ENCODE measurements at places on chromosomes 3 and 15.

- DNase-seq: no peak
Measured at GRCh38 chr3:176554264-176554663, 643.0 kb downstream of the TBL1XR1 start.

DNA sequence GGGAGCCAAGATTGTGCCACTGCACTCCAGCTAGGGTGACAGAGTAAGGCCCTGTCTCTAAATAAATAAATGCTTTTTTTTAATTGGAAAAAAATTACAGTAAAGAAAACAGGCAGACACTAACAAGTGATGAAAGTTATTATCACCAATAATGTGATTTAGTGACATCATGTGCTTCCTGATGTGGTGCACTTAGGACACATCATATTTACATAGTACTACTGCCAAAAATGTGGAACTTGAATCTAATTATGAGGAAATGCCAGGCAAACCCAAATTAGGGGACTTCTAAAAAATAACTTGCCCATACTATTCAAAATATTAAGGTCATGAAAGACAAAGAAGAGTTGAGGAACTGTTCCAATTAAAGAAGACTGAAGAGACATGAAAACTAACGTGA is 30.8 kb downstream of the MAP4 start:
- no peak for DNase-seq

DNA sequence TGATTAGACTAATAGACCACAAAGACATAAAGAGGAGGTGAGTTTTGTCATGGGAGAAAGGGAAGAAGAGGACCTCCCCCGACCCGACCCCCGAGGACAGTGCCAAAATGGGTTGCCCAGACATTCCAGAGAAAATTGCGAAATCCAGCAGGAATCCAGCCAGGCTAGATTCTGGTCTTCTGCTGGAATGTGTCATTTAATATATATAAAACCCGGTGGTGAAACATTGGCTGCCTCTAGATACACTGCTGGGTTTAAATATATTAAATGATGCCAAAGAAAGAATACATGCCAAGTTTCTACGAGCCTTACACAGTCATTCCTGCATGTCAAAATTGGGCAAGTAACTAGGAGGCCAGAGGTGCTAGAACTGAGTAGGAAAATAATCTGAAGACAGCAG is 45.3 kb upstream of the SPESP1 start:
- DNase-seq: no peak

- DNase-seq: no peak
Measured at GRCh38 chr15:67834581-67835296, 5.1 kb downstream of the RNU6-1 start.

DNA sequence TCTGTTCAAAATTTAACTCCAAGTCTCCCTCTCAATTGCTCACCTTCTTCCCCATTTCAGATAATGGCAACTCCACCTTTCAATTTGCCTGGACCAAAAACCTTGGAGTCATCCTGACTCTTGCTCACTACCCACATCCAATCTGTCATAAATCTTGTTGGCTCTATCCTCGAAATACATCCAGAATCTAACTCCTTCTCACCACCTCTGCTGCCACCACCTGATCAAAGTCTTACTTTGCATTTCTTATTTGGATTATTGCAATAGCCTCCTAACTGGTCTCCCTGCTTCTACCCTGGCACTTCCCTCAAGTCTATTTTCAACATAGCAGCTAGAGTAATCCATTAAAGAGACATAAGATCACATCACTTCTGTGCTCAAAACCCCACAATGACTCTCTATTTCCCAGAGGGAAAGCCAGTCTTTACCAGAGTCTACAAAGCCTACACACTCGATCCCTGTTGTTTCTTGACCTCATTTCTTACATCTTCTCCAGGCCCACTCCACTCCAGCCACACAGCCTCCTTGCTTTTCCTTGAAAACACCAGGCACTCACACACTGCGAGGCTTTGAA is 86.6 kb downstream of the GPR156 start:
- DNase-seq: peak; percentile 49

DNA sequence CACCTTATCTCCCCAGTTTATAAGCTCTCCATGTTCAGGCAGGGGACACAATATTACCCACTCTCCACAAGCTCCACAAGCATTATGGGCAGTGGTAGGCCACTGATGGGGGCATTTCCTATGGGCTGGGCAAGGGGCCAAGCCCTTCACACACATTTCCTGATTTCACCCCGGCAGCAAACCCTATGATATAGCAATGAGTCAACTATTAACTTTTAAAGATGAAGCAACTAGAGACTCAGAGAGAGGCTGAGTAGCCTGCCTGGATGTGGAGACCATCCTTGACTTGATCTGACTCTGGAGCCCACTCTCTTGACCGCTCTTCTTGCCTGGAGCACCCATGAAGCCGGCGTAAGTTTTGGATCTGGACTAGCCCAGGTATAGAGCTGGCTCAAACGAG is 27.4 kb downstream of the FOXL2NB start:
- peak; percentile 58 for DNase-seq

DNA sequence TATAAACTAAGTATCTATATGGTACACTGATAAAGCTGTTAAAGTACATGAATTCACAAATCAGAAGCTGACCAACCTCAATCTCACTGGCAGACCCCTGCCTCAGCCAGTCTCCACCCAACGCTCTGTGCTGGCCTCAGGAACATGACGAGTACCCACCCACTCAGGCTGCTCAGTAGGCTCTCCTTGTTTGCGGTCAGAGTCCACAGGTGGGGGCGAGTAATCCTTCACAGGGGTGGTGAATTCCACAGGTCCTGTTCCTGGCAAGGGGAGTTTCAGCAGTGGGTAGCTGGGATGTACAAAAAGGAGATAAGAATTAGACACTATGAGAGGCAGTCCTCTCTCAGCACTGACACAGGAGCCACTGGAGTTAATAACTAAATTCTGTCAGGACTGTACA is 40.9 kb downstream of the SCAP start:
- DNase-seq: no peak

DNA sequence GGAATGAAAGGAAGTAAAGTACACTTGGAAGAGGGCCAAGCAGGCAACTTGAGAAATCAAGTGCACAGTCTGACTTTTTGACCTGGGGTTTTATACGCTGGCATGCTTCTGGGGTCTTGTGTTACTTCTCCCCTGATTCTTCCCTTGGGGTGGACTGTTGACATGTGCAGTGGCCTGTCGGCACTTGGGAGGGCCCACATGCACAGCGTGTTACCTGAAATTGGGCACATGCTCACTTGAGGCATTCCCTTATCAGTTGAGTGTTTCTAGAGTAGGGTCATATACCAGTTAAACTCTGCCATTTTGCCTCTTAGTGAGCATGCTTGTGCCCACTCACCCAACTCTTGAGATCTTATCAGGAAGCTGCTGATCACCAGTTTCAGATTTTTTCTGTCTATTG is 329.1 kb upstream of the SOX2 start:
- DNase-seq: no peak

DNA sequence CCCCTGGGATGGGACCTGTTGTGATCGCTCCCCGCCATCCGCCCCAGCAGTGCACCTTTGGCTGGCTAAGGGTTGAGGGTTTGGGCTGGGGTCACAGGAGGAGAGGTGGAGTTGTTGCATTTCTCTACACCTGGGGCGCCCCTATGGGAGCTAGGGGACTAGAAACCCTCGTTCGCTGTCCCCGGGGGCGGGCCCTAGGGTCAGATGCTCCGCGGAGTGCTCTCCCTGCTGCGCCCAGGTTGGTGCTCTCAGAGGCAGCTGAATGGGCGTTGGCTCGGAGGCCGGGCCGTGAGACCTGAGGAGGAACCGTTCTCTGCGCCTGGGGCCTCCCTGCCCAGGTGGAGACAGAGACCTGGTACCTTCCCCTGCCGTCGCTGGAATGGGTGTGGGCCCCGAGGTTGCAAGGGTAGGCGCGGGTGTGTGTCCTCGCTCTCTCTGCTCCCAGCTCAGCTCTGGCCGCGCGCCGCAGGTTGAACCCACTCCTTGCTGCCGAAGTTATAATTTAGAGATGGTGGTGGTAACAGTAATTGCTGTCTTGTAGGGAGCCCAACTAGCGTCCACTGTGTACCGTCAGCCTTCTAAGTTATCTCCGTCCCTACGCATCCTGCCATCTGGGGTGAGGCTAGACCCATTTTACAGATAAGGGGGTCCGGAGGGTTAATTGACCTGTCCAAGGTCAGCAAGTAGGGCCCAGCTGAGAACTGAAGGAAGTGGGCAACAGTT is 965 bp downstream of the FLNB start:
- DNase-seq: no peak

DNA sequence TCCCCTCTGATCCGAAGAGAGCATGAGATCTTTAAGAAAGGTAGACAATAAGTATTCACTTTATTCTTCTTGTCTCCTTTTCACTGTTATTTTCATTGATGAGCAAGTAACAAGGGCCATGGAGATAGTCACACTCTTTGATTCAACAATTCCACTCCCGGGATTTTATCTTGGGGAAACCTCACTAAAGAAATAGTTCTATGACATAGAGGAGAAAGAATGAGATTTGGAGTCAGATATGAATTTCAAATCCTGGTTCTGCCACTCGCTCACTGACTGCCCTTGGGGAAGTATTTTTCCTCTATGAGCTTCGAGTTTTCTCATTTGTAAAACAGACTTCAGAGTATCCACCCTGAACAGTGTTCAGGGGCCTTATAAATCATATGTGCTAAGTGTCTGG is 514.6 kb downstream of the NLGN1 start:
- DNase-seq: no peak

DNA sequence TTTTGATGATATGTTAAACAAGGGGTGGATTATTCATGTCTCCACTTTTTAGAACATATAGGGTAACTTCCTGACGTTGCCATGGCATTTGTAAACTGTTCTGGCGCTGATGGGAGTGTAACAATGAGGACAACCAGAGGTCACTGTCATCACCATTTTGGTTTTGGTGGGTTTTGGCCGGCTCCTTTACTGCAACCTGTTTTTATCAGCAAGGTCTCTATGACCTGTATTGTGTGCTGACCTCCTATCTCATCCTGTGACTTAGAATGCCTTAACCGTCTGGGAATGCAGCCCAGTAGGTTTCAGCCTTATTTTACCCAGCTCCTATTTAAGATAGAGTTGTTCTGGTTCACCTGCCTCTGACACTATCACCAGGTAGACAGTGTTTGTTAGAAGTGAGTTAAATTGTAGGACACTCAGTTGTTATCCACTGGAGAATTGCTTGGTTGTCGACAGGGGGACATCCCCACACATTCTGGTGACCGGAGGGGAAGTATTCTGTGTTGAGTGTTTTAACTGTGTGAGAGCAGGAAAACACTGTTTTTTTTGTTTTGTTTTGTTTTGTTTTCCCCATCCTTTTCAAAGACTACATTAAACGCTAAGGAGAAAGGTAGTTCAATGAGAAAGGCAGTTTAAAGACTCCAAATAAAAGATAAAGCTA is 36.9 kb upstream of the SKIL start:
- no peak for DNase-seq

- no peak for DNase-seq
Measured at GRCh38 chr3:170553788-170554757, 31.8 kb downstream of the SLC7A14 start.

DNA sequence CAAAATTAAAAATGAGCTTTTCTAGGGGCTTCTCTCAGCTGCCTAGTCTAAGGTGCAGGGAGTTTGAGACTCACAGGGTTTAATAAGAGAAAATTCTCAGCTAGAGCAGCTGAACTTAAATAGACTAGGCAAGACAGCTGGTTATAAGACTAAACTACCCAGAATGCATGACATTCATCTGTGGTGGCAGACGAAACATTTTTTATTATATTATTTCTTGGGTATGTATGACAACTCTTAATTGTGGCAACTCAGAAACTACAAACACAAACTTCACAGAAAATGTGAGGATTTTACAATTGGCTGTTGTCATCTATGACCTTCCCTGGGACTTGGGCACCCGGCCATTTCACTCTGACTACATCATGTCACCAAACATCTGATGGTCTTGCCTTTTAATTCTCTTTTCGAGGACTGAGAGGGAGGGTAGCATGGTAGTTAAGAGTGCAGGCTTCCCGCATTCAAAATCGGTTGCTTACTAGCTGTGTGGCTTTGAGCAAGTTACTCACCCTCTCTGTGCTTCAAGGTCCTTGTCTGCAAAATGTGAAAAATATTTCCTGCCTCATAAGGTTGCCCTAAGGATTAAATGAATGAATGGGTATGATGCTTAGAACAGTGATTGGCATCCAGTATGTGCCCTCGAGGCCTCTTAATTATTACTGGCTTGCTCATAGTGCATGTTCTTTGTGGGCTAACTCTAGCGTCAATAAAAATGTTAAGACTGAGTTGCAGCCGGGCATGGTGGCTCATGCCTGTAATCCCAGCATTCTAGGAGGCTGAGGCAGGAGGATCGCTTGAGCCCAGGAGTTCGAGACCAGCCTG is 984 bp downstream of the CCR5 start:
- no peak for DNase-seq

- DNase-seq: no peak
Measured at GRCh38 chr3:194103505-194103904, 32.4 kb upstream of the HES1 start.

GRCh38 chr15:40479024-40479423 is 8.2 kb downstream of the CHST14 start:
- DNase-seq: no peak

- peak; percentile 42 for DNase-seq
Measured at GRCh38 chr3:157493627-157494550, 9.3 kb downstream of the VEPH1 start.

GRCh38 chr3:130975251-130975650 is 51.4 kb downstream of the ASTE1 start:
- DNase-seq: no peak

GRCh38 chr3:137172728-137173127 is 214.9 kb downstream of the IL20RB start:
- no peak for DNase-seq

- DNase-seq: no peak
Measured at GRCh38 chr15:43493703-43494472, 932 bp upstream of the TP53BP1 start.

- no peak for DNase-seq
Measured at GRCh38 chr15:46946953-46947352, 770.4 kb upstream of the SEMA6D start.

GRCh38 chr3:57224856-57225255 is 2.7 kb upstream of the APPL1 start:
- DNase-seq: no peak

- DNase-seq: no peak
Measured at GRCh38 chr3:139124197-139124596, 79.5 kb upstream of the PRR23C start.

- no peak for DNase-seq
Measured at GRCh38 chr3:169241991-169242707, 421.4 kb downstream of the MECOM start.

DNA sequence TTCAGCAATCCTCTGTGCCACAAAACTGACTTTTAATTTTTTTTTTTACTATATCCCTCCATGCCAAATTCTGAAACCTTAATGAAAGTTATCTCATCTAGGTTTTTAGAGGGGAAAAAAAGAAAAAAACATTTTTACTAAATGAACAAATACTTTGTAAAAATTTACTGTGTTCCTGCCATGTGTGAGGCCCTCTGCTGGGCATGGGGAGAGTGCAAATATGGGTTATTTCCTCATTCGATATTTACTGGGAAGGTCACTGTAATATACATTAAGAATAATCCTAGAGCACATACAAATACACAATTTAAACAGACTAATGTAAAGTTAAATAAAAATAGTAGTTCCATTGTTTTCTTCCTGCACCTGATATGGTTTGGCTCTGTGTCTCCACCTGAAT is 215.0 kb downstream of the GRM7 start:
- DNase-seq: no peak
